ENCODE measurements at places on chromosomes 5 and 9.

DNA sequence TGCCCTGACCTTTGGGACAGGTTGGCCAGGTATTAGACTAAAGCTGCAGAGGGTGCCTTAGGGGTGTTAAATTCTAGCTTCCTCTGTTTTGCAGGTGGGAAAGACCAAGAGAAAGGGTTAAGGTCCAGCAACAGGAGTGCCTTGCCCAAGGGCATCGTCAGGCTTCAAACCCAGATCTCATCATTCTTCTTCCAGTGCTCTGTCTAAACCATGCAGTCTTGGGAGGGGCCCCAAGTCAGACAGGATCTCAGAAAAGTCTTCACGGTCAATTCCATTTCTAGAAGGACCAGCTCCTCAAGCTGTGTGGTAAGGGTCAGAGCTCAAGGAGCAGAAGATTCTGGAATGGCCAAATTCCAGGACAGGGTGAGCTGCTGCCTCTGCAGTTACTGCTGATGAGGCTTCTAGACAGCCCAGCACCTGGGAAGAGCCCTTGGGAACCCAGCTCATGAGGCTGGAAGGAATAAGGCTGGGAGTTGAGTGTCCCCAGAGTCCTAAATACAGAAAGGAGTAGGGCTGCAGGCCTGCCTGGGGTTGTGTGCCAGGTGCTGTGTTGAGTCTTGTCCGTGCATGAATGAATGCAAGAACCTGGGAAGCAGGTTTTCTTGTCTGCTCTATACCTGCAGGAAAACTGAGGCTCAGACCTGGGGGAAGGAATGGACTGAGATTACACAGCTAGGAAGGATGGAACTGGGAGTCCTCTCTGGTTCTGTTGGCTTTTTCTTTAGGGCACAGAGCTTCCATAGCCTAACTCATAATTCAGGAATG lies 69.3 kb downstream of the WWC1 start:
- DNase-seq, result no peak

DNA sequence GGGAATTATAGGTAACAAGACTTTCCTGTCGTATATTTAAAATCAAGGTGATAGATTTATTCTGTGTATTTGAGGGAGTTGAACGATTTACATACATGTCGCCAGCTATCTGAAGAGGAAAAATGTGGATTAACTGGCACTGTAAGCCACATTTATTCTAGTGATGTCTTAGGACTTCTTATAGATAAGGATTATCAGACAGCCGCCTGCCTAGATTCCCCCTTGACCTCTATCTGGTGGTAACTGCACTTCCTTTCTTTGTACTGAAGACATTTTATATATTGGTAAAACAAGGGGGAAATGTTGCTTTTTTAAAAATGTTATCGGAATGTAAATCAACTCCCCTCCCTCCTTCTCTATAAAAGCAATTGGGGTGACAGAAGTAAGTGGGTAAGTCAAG lies 39.3 kb upstream of the F2RL2 start:
- DNase-seq, result no peak

DNA sequence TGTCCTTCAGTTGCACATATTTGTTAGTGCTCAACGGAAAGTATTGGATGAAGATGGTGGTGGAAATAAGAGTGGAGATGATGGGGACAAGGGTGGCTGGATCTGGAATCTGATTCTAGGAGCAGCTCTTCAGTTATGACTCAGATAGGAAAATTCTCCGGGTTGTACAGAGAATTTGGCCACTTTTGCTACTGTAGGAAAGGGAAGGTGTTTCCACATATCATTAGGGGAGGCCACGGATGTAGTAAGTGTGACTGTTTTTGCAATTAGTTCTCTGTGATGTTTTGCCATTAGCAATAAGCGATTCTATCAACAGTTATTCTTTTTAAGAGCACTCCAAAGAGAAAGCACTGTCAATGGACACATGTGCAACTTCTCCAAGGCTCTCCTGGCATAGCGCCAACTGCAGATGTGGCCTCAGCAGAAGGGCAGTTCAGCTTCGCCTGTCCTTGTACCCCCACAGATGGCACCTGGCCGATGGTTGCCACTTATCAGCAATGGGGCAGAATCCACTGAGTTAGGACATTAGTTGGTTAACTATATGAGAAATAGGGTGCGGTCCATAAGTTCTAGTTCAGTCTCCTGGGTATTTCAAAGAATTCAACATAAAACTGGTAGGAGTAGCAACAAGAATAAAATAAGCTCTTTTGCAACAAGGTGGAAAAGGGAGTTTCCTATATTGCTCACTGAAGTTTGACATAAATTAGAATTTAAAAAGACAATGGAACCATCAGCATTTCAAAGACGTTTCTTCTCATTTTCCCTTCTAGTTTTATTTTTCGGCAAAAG lies 96.3 kb downstream of the ARSB start:
- no peak for DNase-seq

DNA sequence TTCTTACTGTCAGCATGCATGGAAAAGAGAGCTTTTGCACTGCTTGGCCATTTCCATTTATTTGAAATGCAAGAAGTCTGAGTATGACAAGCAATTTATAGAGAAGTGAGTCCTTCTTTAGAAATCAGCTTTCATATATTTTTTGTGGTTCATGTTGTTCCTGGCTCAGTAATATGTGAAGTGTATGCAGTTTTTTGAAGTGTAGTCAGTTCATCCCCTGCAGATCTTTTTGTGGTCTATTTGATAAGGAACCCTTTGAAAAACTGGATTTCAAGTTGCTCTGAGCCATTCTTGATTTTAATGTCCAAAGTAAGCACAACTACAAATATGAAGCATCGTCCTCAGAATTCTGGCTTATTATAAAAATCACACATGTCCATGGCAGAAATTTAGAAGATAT lies 294.1 kb upstream of the SMC2 start:
- no peak for DNase-seq

GRCh38 chr5:102561894-102562760 lies 63.3 kb upstream of the SLCO6A1 start:
- DNase-seq, result no peak

DNA sequence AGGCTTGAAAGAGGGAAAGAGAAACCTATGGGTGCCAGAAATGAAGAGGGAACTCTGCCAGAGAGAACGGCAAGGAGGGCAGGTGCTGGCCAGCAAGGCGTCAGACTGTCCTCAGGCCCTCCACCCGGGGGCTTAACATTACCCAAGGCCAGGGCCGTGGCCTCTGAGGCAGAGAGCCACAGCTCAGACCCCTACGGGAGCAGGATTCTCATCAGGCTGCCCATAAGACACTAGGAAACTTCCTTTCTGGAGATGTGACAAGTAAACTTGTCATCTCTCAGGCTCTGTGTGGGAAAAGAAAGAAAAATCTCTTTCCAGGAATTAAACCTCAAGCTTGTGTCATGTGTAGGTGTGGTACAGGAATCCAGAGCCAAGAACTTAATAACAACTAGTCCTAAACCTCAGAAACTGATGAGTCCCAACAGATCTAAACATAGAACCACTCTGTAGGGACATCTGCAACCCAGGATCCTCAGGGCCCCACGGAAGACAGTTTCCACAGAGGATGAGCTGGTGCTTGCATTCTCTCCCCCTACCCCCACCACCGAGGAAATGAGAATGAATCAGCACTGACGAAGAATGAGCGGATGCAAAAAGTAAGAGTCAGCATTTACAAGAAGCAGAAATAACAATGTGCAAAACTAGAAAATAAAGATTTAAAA lies 74.3 kb downstream of the DCP2 start:
- no peak for DNase-seq

DNA sequence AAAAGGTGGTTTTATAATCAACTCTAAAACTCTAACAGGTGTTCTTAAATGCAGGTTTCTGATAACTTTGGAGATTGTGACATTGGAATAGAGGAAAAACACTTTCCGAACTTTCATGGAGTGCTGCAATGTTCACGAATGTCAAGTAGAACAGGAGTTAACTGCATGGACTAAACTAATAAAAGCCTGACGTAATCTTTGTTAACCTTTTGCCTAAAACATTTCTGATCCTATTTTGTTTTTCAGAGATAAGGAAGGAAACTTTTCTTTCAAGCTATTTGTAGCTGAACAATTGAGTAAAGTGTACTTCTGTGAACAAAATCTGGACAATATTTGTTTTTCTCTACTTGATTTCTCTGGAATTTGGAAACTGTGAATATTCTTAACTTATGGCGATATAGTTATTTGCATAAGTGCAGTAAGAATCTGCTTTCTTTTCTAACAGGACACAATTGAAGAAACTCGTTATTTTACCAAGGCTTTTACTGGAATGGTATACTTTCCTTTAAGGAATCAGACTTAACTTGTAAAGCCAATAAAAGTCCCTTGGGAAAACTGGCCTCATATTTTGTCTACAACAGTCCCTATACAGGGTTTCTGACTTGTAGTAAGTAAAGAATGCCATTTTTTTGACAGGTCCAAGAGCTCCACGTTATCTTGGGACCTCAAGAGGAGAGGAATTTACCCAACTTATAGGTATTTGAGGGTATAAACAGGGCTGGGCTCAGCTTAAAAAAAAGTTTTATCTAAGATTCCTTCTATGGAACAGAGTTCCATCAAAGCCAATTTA lies 154.7 kb downstream of the NXNL2 start:
- DNase-seq, result no peak

- no peak for DNase-seq
These were observed 262.6 kb upstream of the MAP3K1 start for GRCh38 chr5:56552612-56553268.

DNA sequence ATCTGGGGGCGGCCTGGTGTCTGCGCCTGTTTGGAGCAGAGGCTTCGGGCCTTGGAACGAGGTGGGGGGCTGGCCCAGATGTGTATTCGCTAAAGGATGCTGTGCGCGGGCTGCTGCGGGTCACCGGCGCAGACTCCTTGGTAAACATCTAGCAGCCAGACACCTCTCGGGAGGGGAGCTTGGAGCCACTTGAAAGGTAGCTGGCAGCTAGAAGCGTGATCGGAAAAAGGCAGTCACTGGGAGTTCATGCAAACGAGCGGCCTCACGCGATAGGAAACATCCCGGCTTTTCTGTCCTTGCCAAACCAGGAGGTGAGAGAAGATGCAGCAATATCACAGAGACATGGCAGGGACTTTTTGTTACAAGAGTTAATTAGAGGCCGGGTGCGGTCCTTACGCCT lies 8.1 kb downstream of the LAMC3 start:
- no peak for DNase-seq

DNA sequence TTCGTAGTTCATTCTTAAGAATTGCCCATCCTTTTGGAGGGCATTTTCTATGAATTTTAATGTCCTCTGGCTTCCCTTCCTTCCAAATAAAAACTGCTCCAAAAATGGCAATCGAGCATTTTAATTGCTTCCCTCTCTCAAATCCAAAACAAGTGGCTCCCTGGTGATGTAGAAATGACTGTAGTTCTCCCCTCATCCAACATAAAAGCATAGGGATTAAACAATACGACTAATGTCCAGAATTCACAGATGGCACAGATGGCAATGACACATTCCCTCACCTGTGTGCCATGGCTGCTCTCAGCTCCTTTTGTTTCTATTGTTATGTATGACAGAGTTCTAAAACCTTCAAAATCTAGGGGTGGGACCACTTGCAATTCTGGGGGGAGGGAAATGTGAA lies 417.3 kb downstream of the RAB3C start:
- DNase-seq, result no peak

- no peak for DNase-seq
These were observed 83.9 kb upstream of the WWC1 start for GRCh38 chr5:168207450-168208029.

- DNase-seq, result no peak
These were observed 47.9 kb upstream of the SMAD5 start for GRCh38 chr5:136084698-136085097.

GRCh38 chr9:112753725-112754124 lies 3.2 kb downstream of the SNX30 start:
- no peak for DNase-seq

GRCh38 chr5:123428521-123429220 lies 5.5 kb upstream of the CEP120 start:
- no peak for DNase-seq

DNA sequence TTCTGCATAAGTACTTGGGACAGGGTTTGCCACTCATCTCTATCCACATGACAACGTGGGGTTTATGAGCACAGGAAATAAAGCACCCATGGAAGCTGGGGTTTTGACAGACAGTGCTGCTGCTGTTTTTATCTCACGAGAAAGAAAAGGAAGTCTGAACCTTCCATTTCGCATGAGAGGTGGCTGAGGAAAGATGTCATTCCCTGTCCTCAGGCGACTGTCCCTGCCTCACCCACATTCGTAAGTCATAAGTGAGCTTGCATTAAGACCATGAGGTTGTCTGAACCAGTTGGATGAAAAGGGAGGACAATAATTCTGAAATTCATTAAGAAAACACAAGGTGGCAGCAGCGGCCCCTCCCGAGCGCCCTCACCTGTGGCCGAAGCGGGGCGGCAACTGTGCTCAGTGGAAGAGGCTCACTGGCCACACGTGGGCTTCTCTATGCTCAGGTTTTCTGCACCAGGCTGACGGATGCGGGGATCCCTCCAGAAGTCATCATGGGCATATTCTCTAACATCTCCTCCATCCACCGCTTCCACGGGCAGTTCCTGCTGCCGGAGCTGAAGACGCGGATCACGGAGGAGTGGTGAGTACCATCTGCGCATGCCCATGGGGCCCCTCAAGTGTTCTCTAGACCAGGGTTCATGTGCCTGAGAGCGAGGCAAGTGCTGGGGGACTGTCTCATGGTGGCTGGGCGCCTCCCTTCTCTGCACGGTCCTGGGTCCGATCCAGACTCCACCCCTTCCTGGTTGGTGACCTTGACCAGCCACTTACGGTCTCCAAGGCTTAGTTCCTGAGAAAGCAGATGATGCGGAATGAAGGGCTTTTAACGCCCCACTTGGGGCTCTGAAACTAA lies 54.7 kb upstream of the SUSD3 start:
- peak; percentile 45 for DNase-seq

GRCh38 chr9:123924727-123925126 lies 5.2 kb downstream of the DENND1A start:
- no peak for DNase-seq

DNA sequence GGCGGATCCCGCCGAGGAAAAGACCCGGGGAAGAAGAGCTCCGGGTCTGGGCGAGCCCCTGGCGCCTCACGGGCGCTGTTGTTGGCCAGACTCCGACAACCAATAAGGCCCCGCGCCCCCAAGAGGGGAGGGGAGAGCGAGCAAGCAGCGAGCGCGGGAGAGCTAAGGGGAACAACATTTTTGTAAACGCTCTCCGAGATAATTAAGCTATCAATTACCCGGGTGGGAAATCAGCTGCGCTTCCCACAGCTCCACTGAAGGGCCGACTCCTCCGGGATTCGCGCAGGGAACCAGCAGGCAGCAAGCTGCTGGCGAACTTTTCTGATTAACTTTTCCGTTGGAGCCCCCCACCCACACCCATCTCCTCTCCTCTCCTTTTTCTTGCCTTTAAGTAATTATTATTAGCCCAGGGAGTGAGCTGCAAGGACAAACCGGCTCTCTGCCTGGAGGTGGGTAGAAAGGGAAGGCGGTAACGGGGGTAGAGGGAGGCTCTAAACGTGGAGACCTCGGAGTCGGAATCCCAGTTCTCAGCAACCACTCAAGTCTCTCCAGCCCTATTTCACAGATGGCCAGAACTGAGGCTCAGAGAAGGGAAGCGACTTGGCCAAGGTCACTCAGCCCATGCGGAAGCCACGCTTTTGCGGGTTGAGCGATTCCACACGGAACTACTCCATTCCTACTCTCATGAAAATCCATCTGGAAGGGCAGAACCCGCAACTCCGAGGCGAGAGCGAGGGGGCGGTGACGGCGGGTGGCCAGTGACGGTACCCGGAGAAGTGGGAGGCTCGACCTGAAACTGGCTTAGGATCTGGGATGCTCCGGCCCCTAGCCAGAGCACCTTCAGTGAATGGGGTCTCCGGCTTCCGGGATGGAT lies 1.3 kb downstream of the ASTN2 start:
- DNase-seq, result peak; percentile 61

GRCh38 chr9:15999422-16000339 lies 446.8 kb downstream of the CCDC171 start:
- no peak for DNase-seq

Measured in NCI-H146 (cell line).